ENCODE measurements at places on chromosomes 16 and 17. TPM values are rescaled to one million over a fixed set of nuclear protein-coding genes. Genes with fewer than 3 reads are reported as not detected.

GDPD3 gene
- polyA plus RNA-seq = 1.8 TPM

LRRC75A gene
- polyA plus RNA-seq = 0.54 TPM

DNA sequence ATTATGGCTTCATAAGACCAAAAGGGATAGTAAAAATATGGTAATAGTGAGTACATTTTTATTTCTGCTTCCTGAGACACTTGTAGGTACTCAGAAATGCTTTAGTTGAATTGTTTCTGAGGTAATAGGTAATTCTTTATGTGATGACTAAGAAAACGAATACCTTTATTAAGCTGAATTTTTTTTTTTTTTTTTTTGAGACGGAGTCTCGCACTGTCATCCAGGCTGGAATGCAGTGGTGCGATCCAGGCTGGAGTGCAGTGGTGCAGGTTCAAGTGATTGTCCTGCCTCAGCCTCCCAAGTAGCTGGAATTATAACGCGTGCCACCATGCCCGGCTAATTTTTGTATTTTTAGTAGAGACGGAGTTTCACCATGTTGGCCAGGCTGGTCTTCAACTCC is 1.9 kb downstream of the RAD51C start:
- no peak for DNase-seq

DNA sequence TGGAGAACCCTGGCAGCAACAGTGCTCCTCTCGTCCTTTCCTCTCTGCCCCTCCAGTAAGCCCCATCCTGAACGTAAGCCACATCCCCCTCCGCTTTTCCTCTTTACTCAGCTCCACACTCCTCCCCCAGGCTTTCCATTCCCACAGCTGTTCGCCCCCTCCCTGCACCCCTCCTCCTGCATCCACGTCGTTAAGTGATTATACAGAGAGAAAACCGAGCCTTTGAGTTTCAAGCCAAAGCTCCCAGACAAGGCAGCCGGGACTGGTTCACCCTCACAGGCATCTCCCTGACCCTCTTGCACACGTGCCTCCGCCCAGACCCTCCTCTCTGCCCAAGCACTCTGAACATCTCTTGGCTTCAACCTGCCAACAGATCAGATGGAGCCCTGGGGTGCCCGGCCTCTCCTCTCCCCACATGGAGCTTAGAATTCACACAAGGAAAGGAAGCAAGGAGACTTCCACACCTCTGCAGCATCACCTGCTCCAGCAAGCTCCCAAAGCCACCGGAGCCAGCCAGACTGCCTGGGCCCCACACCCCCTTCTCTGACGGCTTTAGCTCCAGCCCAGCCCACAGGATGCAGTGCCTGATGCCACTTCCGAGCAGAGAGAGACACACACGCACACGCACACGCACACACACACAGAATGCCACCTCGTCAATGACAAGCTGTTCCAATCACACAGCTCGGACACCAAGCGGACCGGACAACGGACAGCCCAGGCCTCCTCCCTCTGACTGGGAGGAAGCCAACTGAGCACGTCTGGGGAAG is 99.9 kb upstream of the CCL2 start:
- DNase-seq = no peak

DNA sequence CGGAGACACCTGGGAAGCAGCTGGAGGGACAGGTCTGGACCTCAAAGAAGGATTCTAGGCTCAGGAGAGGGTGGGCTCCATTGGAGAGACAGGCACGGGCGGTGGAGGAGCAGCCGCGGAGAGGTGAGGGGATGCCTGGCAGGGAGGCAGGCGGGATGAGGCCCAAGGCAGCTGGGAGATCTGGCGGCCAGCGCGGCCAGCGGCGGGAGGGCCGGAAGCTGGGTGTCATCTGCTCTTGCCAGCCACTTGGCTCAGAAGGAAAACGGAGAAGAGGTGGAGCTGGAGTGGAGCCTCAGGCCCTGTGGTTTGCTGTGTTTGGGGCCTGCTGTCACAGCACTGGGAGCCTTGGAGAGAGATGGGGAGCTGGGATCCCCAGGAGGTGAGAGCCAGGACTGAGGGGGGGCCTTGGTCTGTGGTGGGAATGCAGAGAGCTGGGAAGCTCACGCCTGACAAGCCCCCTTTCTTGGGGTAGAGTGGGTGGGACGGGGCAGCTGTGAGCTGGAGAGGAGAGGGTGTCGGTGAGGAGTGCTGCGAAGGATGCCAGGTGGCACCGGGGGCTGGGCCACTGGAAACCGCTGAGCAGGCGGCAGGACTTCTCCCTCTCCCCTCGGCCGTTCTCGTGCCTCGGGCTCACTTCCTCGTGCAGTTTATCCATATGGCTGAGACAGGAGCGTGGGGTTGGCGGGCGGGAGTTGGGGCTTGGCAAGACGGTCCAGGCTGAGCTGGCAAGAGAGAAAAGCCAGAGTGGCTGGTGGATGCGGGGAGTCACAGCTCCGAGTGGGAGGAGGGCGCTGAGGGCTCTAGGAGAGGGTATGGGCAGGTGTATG is 8.0 kb downstream of the TBC1D24 start:
- no peak for DNase-seq

GRCh38 chr16:71426880-71427615 is 14.8 kb downstream of the TLE7 start:
- DNase-seq = no peak

- peak; percentile 90 for DNase-seq
Measured at GRCh38 chr17:3667366-3668278, 756 bp downstream of the TAX1BP3 start.

- DNase-seq = peak; percentile 47
Measured at GRCh38 chr17:13114601-13115031, 96.8 kb upstream of the ELAC2 start.

- DNase-seq = no peak
Measured at GRCh38 chr16:88798772-88799455, 4.7 kb upstream of the CDT1 start.

GRCh38 chr17:4548061-4548461 is 7.1 kb downstream of the MYBBP1A start:
- no peak for DNase-seq

- DNase-seq = no peak
Measured at GRCh38 chr17:28957277-28957991, 6.1 kb upstream of the PHF12 start.

- DNase-seq = no peak
Measured at GRCh38 chr16:75787440-75787839, 61.1 kb upstream of the CPHXL start.

DNA sequence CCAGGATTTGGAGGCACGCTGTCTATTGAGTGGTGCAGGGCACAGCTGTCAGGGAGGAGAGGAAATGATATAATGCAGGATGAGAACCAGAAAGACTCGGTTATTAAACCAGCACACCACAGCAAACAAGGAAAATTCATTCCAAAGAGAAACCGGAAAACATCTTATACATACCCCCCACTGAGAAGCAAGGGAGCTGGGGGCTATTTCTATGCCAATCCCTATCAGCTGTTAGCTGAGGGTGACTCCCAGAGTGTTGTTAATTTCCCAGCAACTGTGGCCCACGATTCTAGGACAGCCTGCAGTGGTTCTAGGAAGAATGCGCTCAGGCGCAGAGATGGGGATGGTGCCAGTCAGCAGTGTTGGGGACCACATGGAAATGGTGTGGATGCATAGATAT is 467.3 kb downstream of the PMP22 start:
- no peak for DNase-seq

DNA sequence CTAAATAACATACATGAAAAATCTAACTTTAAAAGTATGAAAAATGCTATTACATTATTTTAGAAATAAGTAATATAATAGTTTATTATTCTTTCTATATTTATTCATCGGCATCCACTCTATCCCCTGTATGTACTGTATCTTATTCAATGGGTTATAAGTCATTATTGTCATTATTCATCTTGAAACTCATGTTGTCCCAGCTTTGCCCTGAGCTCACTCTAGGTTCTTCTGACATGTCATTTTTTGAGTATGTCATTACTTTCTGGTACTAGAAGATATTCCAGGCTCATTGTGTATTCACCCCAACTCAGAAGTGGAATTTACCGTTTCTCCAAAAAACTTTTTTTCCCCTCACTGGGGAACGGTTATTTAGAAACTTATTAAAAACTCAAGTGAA is 53.0 kb upstream of the MNT start:
- DNase-seq = no peak

GRCh38 chr17:66481271-66481670 is 178.9 kb downstream of the PRKCA start:
- DNase-seq = no peak

- no peak for DNase-seq
Measured at GRCh38 chr17:16923904-16924695, 47.8 kb downstream of the TNFRSF13B start.

- DNase-seq = peak; percentile 60
Measured at GRCh38 chr17:77875881-77876509, 82.5 kb upstream of the TNRC6C start.

GRCh38 chr17:6548578-6549330 is 7.6 kb downstream of the PITPNM3 start:
- no peak for DNase-seq

- DNase-seq = peak; percentile 28
Measured at GRCh38 chr17:33686171-33686570, 393.1 kb upstream of the ASIC2 start.

DNA sequence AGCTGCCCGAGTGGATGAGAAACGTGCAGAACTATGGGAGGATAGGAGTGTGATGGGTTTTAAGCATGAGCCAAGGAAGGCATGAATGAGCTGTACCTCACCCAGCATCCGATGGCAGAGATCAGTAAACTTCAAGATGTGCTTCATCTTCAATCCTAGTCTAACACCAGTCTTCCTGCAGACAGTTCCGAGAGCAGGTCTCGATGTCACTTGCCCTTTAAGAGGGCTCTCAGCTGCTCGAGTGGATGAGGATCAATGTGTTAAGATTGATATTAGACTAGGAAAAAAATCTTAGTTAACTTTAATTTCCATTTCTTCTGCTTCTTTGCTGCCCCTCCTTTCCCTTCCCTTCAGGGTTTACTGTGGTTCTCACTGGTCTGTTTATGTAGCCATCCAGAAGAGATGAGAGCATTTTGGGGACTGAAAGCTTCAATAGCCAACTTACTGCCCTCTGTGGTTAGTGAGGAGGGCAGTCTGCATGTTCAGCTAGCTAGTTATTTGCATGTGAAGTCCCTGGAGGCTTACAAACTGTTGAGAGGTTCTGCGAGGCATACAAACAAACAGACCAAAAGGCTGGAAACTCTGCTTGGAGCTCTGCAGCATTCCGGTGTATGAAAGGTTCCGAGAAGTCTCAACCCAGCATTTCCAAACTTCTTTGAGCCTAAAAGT is 15.3 kb downstream of the KLHL36 start:
- no peak for DNase-seq

DNA sequence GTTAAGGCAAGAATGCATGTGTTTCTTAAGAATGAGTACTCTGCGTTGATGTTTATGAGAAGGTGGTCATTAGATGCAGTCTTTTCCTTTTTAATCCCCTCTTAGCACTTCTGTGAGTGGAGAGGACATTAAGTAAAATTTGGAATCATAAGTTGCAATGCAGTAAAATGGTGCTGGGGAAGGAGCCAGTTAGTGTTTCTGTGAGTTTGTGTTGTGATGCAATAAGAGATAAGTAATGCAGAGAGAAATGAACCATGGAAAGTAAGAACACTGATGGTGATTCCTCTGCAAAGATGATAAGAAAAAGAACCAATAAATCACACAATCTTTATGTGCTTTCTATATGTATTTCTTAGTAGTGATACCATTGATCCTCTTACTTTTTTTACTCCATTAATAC is 20.0 kb downstream of the ABHD15 start:
- DNase-seq = no peak

DNA sequence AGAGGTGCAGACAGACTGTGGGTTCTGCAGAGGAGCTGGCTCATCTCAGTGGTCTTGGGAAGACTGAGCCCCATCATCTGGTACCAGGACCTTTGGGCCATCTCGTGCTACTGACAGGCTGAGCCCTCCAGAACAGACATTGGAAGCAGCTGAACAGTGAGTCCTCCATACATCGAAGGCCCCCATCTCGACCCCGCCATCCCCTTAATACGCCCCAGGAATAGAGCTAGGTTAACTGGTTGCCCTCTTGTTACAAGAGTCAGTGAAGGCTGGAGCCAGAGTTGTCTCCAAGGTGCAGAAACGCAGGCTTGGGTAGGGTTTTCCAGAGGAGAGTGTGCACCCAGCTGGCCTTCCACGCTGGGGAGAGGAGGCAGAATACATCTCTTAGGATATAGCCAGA is 76.0 kb downstream of the N4BP1 start:
- no peak for DNase-seq

GRCh38 chr16:63361032-63361624 is 1324.9 kb upstream of the CDH8 start:
- DNase-seq = peak; percentile 64

DNA sequence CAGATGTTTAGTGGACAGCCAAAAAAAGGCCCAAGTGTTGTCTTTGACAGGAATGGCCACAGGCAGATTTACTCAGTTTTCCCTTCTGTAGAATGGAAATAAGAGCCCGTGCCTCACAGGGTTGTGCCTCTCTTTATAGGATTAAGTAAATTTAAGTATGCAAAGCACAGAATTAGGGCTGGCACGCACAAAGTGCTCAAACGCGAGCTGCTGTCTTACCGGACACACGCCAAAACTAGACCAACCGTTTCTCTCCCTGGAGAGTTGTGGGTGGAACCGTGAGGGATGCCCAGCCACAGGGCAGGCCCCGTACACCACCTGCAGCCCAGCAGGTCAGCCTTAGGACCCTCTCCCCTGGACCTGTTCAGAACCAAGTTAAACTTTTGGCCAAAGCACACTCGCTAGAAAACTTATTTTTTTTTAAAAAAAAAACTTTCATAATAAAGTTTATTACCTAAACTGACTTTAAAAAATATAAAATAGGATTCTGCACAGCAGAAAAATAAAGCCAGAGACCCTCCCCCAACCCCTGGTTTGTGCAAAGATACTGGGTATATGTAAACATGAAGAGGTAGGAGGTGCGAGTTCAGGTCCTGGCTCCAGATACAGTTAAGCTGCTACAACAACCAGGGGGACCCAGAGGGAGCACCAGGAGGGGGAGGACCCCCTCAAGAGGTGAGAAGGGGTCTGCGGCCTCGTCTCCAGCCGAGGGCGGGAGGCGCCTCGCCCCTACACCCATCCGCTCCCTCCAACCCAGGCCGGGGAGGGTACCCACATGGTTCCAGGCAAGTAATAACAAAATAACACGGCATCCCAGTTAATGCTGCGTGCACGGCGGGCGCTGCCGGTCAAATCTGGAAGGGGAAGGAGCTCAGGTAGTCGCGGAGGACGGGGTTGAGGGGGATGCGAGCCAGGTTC is 1.8 kb downstream of the SOCS1 start:
- DNase-seq = no peak

GRCh38 chr16:778909-779527 is 9.2 kb downstream of the RPUSD1 start:
- no peak for DNase-seq

All from A549 (cell line).